Hematopoietic multipotent progenitor cell treated with erythropoietin and hydrocortisone succinate and interleukin-3 and kit ligand, for 8 days (in vitro differentiated cells): ENCODE measurements at places on chromosomes 12 and 14.

- DNase-seq = no peak
These were observed 124.9 kb upstream of the BTG1 start for GRCh38 chr12:92270521-92270920.

GRCh38 chr14:97413966-97414717 lies 617.0 kb downstream of the VRK1 start:
- no peak for DNase-seq

GRCh38 chr14:54908190-54908589 lies 5.6 kb upstream of the GCH1 start:
- no peak for DNase-seq

GRCh38 chr12:41777064-41777790 lies 367.4 kb downstream of the GXYLT1 start:
- no peak for DNase-seq

DNA sequence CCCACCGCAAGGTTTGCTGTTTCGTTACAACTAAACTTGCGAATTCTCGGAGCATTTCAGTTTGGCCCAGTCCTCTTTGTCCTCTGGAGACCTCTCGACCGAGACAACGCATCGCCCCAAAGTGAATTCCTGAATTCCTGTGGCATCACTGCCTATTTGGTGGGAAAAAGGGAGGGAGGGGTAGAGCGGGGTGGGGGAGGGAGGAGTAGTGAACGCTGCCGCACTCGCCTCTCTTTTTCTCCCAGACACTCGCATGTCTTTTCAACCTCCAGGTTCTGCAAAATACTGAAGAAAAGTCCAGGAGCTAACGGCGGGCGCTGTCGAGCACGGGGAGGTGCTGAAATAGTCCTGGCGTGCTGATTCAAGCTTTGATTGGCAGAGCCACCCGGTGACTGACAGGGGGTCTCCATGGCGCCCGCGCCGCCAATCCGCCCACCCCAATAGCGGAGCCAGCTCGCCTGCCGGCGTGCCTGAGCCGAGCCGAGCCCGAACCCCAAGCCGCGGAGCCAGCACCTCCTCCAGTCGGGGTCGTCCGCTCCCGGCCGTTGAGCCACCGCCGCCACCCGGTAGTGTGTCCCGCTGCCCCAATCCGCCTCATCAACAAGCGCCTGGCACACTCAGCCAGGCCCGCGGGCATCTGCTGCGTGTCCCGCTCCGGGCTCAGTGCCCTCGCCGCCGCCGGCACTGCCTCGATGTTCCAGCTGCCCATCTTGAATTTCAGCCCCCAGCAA lies at the start of gene SIX6:
Gene SIX6 (plus strand): TSS at position 440 of the 731 bp plus-strand sequence. CDS start 253 bp downstream, at position 693.
- DNase-seq = no peak

GRCh38 chr14:29836395-29836794 lies 91.3 kb downstream of the PRKD1 start:
- DNase-seq = no peak

DNA sequence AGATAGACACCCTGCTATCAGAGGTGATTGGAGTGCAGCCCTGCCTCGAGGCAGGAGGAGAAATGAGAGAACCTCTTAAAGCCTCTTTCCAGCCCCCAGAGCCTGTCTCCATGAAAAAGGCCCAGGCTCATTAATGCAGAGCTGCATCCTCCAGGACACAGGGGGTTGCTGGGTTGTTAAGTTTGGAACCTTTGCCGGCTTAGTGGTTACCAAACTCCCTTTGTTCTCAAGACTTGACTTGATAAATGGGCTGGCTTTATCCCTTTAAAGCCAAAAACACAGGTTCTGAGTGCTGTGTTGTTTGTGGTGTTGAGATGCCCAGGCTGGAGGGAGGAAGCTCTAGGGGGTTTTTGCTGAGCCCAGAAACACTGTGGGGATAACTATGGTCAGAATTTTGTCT lies 71.0 kb downstream of the DAD1 start:
- DNase-seq = no peak

DNA sequence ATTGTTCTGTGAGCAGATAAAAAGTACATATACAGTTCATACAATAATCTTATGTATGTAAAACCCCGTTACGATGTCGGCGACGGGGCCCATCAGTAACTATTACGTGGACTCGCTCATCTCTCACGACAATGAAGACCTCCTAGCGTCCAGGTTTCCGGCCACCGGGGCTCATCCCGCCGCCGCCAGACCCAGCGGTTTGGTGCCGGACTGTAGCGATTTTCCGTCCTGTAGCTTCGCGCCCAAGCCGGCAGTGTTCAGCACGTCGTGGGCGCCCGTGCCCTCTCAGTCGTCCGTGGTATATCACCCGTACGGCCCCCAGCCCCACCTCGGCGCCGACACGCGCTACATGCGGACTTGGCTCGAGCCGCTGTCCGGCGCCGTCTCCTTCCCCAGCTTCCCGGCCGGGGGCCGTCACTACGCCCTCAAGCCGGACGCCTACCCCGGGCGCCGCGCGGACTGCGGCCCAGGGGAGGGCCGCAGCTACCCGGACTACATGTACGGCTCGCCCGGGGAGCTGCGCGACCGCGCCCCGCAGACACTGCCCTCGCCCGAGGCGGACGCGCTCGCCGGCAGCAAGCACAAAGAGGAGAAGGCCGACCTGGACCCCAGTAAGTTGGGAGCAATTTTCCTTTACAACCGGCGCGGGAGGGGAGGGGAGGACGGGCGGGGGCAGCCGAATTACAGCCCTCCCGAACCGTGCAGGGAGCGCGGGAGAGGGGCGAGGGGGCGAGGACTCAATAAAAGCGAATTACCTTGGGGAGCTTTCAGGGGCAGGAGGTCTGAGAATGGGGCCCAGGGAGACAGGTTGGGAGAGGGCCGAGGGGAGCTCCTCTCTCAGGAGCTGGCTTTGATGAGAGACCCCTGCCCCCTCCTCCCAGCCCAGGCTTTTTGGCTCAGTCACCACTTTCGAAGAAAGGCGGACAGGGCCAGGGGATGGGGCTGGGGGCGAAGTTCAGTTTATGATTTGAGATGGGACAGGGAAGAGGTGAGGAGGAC lies at the start of gene HOXC9:
Gene HOXC9 (plus strand): TSS at position 46 of the 999 bp plus-strand sequence. CDS start 28 bp downstream, at position 74.
- no peak for DNase-seq

GRCh38 chr14:88849716-88850115 lies 25.3 kb downstream of the TTC8 start:
- no peak for DNase-seq

DNA sequence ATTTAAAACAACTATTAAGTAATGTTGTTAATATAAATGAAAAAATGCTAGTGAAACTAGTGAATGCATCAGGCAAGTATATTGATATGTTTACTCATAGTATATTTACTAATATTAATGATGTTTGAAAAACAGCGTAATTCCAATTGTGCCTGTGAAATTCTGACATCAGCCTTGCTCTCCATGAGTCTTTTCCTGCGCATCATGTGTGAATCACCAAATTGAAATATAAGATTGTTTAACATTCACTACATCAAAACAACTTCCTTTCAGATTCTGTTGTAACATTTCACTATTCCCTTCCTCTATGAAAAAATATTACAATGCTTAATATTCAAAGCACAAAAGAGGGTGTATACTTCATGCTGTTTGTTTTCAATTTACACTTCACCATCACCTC lies 1995.9 kb upstream of the SEL1L start:
- DNase-seq = no peak

DNA sequence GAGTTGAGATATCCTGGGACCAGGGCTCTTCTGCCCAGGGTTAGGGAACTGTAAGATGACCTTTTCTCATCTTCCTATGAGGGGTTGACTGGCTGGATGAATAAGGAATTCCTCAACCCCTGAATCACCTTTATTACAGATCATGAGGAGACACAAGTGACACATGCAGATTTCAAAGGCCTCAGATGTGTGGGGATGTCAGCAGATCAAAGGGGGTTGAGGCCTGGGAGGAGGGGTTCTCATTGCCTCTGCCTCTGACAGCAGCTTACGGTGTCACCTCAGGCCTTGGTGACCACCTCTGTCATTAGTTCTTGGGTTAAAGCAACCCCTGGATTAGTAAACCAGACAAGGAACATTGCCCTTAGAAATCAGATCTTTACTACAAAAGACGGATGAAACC lies 2.1 kb upstream of the KRT72 start:
- no peak for DNase-seq

GRCh38 chr14:89187501-89187900 lies 229.5 kb downstream of the FOXN3 start:
- no peak for DNase-seq

DNA sequence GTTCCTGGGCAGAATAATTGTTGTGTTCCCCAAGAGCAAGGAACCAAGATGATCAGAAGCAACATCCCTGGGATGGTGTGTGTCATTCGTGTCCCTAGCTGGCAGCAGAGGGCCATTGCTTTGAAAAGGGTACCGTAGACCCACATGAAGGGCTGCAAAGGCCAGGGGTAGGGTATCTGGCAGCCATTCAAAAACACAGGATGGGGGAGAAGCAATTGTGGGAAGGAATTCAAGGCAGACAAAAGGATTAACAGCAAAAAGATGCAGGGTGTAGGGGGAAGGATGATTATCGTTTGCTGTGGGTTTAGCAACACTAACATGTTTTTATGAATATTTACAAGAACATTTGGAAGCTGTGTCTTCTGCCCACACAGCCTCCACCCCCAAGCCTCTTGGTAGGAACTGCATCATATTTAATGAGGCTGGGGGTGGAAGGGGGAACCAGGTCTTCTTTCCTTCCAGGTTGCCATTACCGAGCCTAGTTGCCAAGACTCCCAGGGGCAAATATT lies 169.0 kb upstream of the G2E3 start:
- DNase-seq = no peak

DNA sequence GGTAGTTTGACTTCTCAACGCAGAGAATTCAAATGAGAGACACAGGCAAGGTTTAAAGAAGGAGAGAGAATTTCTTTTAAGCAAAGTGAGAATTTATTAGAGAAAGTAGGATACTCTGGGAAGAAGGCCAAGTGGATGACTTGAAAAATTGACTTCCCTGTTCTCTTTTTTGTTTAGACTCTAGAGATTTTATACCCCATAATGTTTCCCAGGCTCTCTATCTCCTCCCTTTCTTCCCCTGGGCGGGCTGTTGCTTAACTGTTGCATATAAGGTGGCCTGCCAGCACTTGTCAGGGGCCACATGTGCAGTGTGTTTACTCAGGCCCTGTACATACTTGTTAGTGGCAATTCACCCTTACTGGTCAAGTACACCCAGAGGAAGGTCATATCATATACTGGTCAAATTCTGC lies 403.7 kb downstream of the SLC6A15 start:
- DNase-seq = no peak

DNA sequence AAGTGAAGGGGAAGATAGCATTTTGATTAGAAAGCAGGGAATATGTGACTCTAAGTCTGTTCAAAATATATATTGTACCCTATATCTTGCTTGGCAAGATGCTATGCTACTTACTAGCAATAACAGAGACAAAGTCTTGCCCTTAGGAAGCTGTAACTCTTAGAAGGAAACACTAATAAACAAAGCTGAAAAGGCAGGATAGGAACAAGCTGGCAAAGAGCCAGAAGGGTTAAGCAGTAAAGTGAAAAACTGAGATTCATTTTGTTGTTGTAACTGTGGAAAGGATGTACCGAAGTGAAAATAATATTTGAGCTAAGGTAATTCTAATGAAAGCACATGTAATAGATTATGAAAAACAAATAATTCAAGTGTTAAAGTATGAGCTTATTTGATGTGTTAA lies 527.1 kb upstream of the FLRT2 start:
- no peak for DNase-seq

- peak; percentile 14 for DNase-seq
These were observed 2.1 kb upstream of the GPD1 start for GRCh38 chr12:50101663-50102062.

- DNase-seq = no peak
These were observed 769 bp upstream of the ZNF740 start for GRCh38 chr12:53179687-53180219.

- no peak for DNase-seq
These were observed 12.6 kb upstream of the PLEKHD1 start for GRCh38 chr14:69471916-69472315.

DNA sequence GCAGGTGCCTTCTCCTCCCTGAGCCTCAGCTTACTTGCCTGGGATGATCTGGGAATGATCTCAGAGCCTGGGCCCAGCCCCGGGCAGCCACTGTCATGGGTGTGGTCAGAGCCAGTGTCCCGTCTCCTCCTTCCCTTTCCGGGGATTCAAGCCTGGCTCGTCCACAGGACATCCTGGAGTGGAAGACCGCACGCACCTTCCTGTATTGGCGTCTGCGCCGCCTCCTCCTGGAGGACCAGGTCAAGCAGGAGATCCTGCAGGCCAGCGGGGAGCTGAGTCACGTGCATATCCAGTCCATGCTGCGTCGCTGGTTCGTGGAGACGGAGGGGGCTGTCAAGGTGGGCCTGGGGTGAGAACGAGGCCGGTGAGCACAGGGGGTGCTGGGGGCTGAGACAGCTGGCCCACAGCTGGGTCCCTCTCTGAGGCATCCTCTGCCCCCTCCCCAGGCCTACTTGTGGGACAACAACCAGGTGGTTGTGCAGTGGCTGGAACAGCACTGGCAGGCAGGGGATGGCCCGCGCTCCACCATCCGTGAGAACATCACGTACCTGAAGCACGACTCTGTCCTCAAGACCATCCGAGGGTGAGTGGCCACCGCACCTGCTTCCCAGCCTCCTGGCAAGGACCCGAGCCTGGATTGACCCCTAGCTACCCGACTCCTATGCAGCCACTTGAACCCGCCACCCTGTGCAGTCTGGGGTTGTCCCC lies 44.0 kb downstream of the FOXN4 start:
- no peak for DNase-seq

DNA sequence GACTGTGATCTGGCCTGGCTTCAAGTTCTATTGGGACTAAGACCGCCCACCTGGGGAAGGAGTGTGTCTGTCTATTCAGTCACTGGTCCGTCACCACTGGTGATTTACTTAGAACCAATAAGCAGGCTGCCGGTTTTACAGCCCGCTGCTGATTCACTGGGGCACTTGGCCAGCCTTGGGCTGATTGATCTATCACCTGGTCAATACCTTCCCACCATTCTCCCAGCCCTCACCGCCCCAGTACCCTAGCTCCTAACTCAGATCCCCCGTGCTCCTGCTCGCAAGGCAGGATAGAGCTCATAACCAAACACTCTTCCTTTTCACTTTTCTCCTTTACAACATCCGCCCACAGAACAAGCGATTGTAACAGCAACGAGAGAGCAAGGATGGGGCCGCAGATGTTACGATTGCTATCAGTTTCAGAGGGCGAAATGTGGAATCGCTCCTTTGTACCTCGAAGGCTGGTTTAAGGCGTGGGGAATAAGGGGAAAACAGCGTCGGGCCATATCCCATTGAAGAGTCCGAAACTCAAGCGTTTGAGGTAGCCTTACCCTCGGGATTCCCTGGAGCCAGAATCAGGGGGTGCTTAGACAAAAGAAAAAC lies 672 bp downstream of the RDH11 start:
- peak; percentile 95 for DNase-seq

GRCh38 chr12:64716839-64717455 lies 42.3 kb downstream of the GNS start:
- DNase-seq = no peak
